Sigmoid colon (tissue), 7 donors: ENCODE measurements at places on chromosomes 5 and 9. TPM values are rescaled to one million over a fixed set of nuclear protein-coding genes. Genes with fewer than 3 reads are reported as not detected.

DNA sequence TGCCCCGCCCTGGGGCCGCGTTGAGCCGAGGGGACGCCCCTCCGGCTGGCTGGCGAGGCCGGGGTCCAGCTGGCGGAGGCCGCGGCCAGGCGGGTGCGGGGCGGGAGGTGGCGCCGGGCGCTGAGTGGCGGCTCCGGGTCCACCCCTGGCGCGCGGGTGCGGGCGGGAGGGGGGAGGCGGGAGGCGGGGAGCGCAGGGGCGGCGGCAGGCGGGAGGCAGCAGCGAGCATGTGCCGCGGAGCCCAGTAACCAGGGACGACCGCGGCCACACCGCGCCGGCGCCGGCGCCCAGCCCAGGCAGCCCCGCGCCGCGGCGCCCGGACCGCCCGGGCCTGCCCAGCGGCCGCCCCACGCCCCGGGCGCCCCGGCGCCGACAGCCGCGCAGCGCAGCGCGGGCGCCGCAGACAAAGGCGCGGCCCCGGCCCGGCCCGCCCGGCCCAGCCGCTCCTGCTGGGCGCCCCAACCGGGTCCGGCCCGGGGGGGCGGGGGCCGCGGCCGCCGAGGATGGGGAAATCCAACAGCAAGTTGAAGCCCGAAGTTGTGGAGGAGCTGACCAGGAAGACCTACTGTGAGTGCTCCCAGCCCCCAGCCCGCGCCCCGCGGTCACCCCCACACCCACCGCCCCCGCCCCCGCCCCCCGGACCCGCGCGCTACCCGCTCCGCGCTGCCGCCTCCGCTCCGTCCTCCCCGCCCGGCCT, at the start of gene NCS1:
TSS of gene NCS1 (plus strand) at position 244 of the 697 bp plus-strand sequence. CDS start at position 504, 260 bp downstream.
- DNase-seq: peak; percentile 93

GRCh38 chr9:13569602-13570067, 290.1 kb upstream of the MPDZ start:
- DNase-seq: no peak

GRCh38 chr9:107025260-107026035, 162.5 kb downstream of the ZNF462 start:
- DNase-seq: no peak

- peak; percentile 84 for DNase-seq
Measured at GRCh38 chr9:113463418-113464285, at the start of gene RGS3. RGS3 (plus strand) TSS chr9:113463727; CDS start chr9:113463803, 76 bp downstream.

DNA sequence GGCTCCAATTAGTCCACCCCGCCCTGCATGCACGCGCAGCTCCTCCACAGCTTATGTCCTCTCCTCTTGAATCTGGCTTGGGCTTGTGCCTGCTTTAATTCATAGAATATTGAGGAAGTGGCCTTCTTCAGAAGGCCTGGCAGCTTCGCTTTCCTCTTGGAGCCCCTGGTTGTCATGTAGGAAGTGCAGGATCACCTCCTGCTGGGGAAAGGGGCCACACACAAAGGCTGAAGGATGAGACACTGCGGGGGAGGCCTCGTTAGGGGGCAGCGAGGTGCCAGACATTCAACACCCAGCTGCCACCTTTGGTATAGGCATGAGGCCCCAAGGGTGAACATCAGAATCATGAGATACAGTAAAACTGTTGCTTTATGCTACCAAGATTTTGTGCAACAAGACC, 2.7 kb upstream of the CNOT6 start:
- no peak for DNase-seq

GHR gene
- 13.7 TPM for total RNA-seq

GABRA1 gene
- total RNA-seq: not detected

GRCh38 chr5:132209131-132209530, 18.5 kb downstream of the P4HA2 start:
- DNase-seq: no peak

DNA sequence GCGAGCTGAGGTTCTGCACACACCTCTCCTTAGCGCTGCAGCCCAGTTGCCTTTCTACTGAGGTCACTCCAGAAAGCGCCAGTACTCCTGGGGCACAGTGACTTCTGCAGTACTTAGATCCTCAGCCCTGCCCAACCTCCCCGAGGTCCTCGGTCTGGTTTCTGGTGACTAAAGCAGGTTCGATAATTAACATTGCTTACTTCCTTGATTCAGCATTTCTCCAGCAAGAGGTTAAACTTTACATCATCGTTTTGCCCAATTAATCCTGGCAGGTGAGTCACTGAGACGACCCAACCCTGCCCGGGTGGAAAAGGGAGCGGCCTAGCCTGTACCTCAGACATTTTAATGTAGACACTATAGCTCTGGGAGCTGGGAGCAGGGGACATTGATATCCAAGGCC, 77.6 kb downstream of the PLAC8L1 start:
- DNase-seq: no peak

DNA sequence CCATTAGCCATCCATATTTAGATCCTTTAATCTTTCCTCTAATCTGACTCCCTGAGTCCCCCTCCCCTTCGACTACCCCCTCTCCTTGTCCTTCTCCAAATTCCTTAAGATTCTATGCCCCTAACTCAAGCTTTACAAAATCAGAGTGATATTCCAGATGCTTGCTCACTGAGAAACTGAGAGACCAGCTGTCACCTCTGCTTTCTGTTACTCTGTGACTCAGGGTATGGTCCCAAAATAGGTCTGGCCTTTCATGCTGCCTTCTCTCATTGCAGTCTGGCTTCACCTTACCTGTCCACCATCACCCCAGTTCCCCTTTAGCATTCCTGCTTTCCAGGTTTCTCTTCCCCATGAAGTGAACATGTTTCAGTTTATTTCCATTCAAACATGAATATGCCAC, 383.3 kb upstream of the SLC30A5 start:
- DNase-seq: no peak

DNA sequence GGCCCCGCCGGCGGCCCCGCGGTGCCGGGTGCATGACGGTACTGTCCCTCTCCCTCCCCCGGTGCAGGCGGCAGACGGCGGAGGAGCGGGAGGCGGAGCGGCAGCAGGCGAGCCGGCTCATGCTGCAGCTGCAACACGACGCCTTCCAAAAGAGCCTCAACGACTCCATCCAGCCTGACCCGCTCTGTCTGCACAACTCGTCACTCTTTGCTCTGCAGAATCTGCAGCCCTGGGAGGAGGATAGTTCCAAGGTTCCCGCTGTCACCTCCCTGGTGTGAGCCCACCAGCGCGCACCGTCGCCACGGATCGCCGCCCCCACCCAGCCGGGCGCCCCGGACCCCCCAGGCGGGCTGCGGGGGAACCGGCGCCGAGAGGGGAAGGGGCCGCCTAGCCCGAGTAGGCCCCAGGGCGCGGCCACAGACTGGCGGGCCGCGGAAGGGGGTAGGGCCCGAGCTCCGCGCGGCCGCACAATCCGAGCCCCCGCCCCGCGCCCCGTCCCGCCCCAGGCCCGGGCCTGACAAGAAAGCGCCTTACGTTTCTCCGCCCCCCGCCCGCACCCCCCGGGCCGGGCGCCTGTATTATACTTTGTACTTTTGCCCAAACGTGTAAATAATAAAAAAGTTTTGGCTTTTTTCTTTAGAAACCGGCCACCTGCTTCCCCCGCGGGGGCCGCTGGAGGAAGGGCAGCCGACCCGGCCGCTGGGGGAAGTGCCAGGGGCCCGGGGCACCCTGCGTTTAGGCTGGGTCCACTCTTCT, 2.5 kb downstream of the TLX3 start:
- DNase-seq: no peak

- no peak for DNase-seq
Measured at GRCh38 chr9:93141771-93142483, 7.9 kb upstream of the NINJ1 start.

DNA sequence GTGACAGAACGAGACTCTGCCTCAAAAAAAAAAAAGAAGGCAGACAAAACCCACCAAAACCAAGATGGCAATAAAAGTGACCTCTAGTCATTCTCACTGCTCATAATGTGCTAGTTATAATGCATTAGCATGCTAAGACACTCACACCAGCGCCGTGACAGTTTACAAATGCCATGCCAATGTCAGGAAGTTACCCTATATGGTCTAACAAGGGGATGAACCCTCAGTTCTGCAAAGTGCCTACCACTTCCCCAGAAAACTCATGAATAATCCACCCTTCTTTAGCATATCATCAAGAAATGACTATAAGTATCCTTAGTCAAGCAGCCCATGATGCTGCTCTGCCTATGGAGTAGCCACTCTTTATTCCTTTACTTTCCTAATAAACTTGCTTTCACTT, 4.7 kb upstream of the BICD2 start:
- no peak for DNase-seq

DNA sequence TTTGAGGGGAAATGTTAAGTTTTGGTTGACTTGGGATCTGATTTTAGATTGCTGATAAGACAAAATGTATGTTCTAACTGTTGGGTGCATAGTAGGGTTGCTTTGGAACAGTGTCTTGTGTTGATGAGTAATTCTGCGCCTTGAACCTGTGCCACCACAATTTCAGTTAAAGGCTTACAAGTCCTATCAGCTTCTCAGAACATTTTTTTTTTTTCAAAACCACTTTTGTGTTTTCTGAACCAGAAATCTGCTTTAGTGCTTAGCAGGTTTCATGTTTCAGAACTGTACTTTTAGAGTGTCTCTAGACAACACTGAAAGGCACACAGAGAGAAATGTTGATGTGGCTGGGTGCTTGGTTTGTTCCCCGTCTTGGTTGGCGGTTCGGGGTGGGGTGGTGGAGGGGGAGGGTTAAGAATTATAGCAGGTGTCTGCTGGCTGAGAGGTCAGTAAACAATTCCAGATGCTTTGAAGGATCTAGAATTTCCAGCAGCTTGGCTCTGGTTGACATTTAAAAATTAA, 84.6 kb downstream of the ANKRD55 start:
- no peak for DNase-seq

GRCh38 chr9:3477236-3477834, 48.5 kb downstream of the RFX3 start:
- no peak for DNase-seq

GRCh38 chr5:78905084-78905938, 79.8 kb downstream of the ARSB start:
- no peak for DNase-seq

GRCh38 chr5:87074934-87075541, 192.6 kb upstream of the RASA1 start:
- DNase-seq: no peak

DNA sequence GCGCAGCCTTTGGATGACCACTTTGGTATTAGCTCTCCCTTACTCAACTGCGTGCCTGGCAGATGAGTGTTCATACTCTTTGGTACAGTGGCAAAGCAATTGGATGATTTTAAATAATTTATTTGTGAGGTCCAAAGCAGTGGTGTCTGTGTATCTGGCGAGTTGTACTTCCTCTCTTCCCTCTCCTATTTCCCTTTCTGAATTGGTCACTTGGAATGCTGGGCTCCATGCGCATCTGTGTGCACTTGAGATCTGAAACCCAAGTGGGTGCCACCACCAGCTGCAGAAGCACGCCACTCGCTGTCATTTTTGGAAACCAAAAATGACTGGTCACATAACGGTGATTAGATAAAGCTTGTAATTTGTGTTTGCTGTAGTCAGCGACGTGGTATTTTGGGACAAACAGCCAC, 386.0 kb upstream of the KLF4 start:
- DNase-seq: no peak

- no peak for DNase-seq
Measured at GRCh38 chr5:132283423-132284043, 10.7 kb upstream of the SLC22A4 start.

DNA sequence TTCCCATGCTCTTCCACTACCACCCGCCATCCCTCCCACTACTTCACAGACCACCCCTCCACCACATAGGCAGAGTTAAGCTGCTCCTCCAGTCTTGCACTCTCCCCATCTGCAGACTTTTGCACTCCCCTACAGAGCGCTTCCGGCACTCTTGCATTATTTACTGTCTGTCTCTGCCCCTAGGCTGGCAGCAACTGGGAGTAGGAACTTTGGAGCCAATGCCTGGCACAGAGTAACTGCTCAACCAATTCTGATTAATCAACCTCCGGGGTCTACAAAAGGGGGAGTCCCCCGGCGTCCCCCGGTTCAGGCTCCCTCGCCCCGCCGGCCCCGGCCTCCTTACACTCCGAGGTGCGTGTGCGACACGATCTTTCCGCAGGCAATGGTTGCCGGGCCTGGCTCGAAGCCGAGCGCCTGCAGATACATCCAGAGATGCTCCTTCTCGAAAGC, 498 bp downstream of the HAUS6 start:
- peak; percentile 72 for DNase-seq

DNA sequence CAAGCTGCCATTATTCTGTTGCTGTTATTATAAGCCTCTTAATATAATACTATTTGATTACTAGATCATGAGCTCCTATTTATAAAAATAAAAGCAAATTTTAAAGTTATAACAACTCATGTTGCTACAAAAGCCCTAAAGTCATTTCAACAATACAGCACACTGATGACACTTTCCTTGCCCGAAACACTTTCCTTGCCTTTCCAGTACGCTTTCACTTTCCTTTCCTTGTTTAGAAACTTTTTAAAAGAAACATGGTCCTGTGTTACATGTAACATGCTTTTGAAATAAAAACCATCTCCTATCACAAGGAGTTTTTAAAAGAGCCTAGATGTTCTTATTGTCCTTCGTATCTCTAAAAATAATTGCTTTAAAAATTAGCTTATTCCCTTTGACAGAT, 688.4 kb downstream of the PTPRD start:
- no peak for DNase-seq

GRCh38 chr5:124060011-124060410, 548.0 kb downstream of the CSNK1G3 start:
- DNase-seq: no peak

DNA sequence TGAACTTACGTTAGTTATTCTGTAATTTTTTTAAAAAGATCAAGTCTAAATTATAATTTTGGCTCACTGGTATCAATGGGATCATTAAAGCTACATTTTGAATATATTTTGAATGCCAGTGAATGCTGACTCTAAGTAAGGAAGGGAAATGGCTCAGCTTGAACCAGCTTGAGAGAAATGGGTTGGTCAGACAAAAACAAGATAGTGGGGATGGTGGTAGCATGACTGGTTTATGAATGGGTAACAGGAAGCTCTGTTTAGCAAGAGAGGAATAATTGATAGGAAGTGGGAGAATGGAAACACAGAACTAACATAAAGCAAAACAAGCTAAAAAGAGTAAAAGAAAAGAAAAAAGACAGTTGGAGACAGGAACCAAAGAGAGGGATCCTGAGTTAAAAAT, 220.2 kb downstream of the ADAMTS6 start:
- no peak for DNase-seq

DNA sequence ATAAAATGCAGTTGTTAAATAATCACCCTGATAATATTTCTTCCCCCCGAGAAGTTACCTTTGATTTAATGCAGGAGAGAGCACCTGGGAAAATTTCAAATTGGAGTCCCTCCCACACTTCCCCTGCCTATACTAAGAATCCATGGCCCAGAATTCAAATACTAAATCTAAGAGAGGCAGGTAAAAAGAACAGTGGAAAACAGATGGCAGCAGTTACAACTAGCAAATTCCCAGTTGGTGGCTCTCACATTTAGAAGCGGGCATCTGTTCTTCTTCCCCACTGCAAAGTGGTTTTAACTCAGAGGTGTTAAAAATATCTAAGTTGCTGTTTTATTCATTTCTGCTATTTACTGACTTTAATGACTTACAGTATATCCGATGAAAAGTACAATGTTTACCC, 210.4 kb upstream of the ELAVL2 start:
- no peak for DNase-seq
